ENCODE measurements at places on chromosomes 1 and 21. TPM values are rescaled to one million over a fixed set of nuclear protein-coding genes. Genes with fewer than 3 reads are reported as not detected.

DNA sequence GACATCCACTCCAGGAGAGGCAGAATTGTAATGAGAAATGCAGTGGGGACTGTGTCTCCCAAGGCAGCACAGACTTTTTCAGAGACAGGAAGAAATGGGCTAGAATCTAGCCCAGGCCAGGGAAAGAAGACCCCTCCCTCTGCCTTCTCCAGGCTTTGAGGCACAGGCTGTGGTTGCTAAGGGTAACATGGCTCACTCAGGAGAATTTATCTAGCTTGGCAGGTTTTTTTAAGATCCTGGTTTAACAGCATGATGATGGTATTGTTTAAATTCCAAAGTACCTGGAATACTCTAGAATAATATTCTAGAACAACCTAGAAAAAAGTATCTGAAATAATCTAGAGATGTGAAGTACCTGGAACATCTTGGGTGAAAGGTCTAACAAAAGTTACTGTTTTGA lies 125.6 kb downstream of the URB2 start:
- no peak overlapping the region for H3K4me3 ChIP-seq
- no peak overlapping the region for H3K27ac ChIP-seq
- H3K27me3 ChIP-seq, result peaks cover 7% of the 10 kb centered on the region
- H3K4me1 ChIP-seq, result peaks cover 5% of the 10 kb centered on the region
- H3K36me3 ChIP-seq, result no peaks in the 10 kb centered on the region

Gene ARMH1
- 8.7 TPM for total RNA-seq

GRCh38 chr1:178686407-178686806 lies 38.6 kb upstream of the RALGPS2 start:
- H3K4me3 ChIP-seq, result no peak overlapping the region
- H3K27me3 ChIP-seq, result no peaks in the 10 kb centered on the region
- no peak for DNase-seq
- H3K4me1 ChIP-seq, result peaks cover 3% of the 10 kb centered on the region
- H3K36me3 ChIP-seq, result no peaks in the 10 kb centered on the region

DNA sequence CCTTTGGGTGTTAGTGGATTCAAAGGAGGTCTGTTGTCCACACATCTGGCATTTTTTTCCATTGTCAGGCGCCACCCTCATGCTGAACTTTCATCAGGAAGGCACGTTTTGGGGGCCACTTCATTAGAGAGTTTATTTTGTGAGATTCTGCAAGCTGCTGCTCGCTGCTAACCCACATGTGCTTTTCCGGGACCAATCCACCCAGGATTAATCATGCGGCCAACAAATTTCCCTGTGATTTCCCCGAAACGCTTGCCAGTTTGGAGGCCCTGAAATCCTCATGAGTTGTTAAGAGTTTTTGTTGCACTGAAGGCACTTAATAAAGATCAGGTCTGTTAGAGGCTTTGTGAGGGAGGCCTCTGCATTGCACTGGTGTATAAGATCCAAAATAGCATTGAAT lies 2.4 kb downstream of the PDPN start:
- no peak for DNase-seq
- H3K27ac ChIP-seq, result no peak overlapping the region
- no peaks in the 10 kb centered on the region for H3K36me3 ChIP-seq
- H3K4me1 ChIP-seq, result no peaks in the 10 kb centered on the region

DNA sequence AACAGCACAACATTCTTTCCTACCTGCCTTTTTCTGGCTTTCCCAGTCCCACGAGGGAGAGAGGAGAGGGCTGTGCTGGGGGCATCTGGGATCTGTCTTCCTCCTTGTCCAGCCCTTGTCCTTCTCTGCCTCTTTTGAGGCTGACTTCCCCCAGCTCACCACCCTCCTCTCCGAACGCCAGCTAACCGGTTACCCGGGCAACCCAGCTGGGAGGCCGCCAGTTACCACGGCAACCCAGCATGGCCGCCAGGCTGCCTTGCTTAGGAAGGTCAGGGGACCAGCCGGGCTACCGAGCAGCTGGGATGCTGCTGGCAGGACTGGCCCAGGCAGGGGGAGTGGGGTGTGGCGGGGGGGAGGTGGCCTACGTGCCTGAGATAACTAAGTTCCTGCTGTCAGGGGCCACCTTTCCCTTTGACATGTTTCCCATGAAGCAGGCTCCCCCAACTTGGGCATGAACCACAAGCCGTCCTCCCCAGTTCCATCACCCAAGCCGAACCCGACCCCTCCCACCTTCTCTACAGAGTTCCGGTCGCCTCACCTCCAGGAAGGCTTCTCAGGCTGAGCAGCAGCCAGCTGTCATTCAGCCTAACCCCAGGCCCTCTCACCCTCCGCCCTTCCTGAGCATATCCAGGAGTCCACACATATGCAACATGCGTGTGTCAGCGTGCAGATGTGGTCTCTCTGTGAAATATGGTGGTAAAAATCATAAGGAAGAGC lies 8.7 kb downstream of the PLEKHA6 start:
- H3K4me3 ChIP-seq, result no peak overlapping the region
- H3K36me3 ChIP-seq, result no peaks in the 10 kb centered on the region
- H3K27me3 ChIP-seq, result no peaks in the 10 kb centered on the region
- DNase-seq, result no peak

DNA sequence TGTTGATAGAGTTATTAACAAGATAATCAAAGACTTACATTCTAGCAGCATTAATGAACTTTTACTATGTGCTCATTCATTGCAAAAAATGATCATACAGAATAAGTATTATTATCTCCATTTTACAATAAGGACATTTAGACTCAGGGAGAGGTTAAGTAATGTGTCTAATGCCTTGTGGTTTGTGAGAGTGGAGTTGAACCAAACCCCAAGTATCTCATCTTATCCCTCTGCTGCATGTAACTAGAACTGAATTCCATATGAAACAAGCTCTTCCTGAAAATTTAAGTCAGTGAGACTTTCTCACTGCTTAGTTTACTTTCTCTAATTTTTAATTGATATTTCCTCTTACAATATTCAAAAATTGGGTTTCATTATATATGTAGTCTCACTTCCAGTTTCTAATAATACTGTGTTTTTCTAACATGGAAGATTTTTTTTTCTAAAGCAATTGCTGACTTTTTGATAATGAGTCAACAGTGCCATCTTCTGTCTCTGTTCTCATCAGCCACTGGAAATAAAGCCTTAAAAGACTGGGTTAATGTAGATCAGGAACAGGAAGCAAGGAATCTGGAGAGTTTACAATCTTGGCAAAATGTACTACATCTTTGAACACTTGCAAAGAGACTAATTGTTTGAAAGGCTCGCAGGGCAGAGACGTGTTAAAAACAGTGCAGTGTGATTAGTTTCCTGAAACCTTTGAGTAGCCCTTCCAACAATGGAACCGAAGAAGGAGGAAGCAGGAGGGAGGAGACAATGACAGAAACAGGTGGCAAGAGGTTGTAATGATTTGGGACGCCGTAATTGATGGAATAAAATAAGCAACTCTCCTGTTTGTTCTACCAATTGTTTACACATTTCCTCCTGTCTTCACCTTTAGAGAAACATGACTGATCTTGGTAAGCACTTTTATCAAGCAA lies 567.6 kb downstream of the MRPL39 start:
- no peak overlapping the region for H3K4me3 ChIP-seq
- no peaks in the 10 kb centered on the region for H3K4me1 ChIP-seq
- no peak for DNase-seq
- no peaks in the 10 kb centered on the region for H3K27me3 ChIP-seq
- no peak overlapping the region for H3K27ac ChIP-seq

Gene GBP7
- not detected for total RNA-seq

DNA sequence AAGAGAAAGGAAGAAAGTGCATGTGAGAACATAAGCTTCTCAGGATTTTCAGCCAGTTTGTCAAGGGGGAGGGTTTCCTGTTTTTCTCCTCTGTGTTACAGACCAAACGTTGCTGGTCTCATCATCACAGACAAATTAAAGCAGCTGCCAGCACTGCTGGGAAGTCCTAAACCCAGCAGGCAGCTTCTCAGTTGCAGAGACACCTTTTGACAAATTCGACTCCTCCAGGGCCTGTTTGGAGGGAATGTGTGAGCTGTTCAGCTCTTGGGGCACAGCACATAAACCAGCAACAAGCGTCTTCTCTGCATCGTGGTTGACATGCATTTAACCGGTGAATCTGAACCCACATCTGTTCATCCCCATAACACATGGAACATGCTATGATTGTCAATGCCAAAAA lies 454.6 kb upstream of the RUNX1 start:
- peak overlapping the region; percentile 30 for H3K4me3 ChIP-seq
- peaks cover 30% of the 10 kb centered on the region for H3K4me1 ChIP-seq
- peak overlapping the region; percentile 31 for H3K27ac ChIP-seq
- peaks cover 14% of the 10 kb centered on the region for H3K36me3 ChIP-seq

Gene RAB7B
- not detected for total RNA-seq

Gene S100A10
- total RNA-seq, result 263 TPM

DNA sequence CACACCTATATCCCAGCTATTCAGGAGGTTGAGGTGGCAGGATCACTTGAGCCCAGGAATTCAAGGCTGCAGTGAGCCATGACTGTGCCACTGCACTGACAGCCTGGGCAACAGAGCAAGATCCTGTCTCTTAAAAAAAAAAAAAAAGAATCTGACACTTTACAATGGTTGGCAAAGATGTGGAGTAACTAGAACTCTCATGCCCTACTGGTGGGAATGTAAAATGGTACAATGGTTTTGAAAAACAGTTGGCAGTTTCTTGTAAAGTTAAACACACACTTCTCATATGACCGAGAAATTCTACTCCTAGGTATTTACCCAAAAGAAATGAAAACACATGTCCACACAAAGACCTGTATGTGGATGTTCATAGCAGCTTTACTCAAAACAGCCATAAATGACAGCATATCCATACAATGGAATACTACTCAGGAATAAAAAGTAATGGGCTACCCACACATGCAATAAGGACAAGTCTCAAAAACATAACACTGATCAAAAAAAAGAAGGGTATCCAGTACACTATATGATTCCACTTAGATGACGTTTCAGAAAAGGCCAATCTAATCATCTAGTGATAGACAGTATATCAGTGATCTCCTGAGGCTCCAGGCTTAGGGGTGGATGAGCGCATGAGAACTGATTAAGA lies 58.1 kb downstream of the HLCS start:
- no peak overlapping the region for H3K27ac ChIP-seq
- H3K4me1 ChIP-seq, result peaks cover 18% of the 10 kb centered on the region
- no peaks in the 10 kb centered on the region for H3K27me3 ChIP-seq
- H3K4me3 ChIP-seq, result no peak overlapping the region
- DNase-seq, result no peak

DNA sequence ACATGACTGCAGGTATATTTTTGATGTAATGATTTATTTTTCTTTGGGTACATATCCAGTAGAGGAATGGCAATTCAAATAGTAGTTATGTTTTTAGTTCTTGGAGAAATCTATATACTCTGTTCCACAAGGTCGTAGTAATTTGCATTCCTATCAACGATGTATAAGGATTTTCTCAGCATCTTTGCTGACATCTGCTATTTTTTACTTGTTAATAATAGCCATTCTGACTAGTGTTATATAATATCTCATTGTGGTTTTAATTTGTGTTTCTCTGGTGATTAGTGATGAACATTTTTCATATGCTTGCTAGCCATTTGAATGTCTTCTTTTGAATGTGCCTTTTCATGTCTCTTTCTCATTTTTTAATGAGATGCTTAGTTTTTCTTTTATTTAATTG lies 292.1 kb upstream of the RGS18 start:
- peaks cover 9% of the 10 kb centered on the region for H3K36me3 ChIP-seq
- DNase-seq, result no peak
- H3K4me1 ChIP-seq, result no peaks in the 10 kb centered on the region
- no peak overlapping the region for H3K27ac ChIP-seq
- H3K4me3 ChIP-seq, result no peak overlapping the region

- H3K4me1 ChIP-seq, result no peaks in the 10 kb centered on the region
- no peak overlapping the region for H3K4me3 ChIP-seq
- peaks cover 23% of the 10 kb centered on the region for H3K27me3 ChIP-seq
Observed at GRCh38 chr1:56469640-56470371, 109.6 kb downstream of the PLPP3 start.

DNA sequence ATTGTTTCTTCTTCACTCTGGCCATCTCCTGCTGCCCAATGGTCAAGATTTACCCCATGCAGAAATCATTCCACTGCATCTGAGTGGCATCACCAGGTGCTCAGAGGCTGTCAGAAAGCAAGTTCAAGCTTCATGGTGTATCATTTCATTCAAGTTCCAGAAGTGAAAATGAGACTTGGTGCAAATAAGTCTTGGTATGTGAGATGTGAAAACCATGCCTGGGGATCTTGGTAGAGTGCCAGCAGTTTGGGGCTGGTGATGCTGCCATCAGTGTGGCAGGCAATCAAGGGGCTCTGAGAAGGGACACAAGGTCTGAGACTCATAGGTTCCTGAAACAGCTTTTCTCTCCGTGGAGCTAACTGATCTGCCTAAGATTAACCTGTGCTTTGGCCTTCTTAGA lies 52.0 kb downstream of the CD2 start:
- H3K4me1 ChIP-seq, result peaks cover 66% of the 10 kb centered on the region
- H3K4me3 ChIP-seq, result peak overlapping the region; percentile 82
- no peak for DNase-seq
- peaks cover 12% of the 10 kb centered on the region for H3K36me3 ChIP-seq
- no peaks in the 10 kb centered on the region for H3K27me3 ChIP-seq

DNA sequence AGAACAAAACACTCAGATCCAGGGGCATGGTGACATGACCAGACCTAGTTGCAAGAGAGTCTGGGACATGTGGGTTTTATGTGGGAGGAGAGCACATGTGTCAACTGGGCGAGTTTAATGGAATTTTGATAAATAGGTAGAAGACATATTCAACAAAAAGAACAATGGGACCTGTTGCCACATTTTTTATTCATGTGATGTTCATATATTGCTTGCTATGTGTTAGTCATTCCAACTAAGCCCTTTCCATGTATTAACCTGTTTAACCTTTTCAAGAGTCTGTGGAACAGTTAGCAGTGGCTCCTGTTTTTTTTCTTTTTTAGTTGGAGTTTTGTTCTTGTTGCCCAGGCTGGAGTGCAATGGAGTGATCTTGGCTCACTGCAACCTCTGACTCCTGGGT lies 30.1 kb upstream of the CSF3R start:
- H3K4me1 ChIP-seq, result no peaks in the 10 kb centered on the region
- no peak overlapping the region for H3K27ac ChIP-seq
- no peaks in the 10 kb centered on the region for H3K36me3 ChIP-seq
- no peak overlapping the region for H3K4me3 ChIP-seq
- no peaks in the 10 kb centered on the region for H3K27me3 ChIP-seq
- DNase-seq, result no peak

DNA sequence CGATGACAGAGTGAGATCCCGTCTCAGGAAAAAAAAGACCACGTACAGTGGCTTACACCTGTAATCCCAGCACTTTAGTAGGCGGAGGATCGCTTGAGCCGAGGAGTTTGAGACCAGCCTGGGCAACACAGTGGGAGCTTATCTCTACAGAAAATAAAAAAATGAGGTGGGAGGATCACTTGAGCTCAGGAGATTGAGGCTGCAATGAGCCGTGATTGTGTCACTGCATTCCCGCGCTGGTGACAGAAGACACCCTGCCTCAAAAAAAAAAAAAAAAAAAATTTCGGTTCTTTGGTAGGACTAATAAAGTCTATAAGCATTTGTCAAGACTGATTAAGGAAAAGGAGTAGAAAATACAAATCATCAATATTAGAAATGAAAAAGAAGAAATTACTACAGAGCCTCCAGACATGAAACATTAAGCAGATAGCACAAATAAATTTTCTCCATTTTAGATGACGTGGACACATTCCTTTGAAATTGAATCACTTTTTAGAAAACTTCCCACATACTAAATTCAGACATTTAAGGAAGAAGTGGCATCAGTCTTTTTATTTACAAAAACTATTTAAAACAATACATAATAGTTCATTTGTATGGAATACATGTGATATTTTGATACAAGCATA lies 30.4 kb downstream of the MORC3 start:
- H3K27ac ChIP-seq, result no peak overlapping the region
- H3K27me3 ChIP-seq, result no peaks in the 10 kb centered on the region
- H3K4me3 ChIP-seq, result no peak overlapping the region
- H3K4me1 ChIP-seq, result peaks cover 5% of the 10 kb centered on the region

- H3K27ac ChIP-seq, result peak overlapping the region; percentile 92
- peaks cover 36% of the 10 kb centered on the region for H3K4me1 ChIP-seq
- DNase-seq, result no peak
- peak overlapping the region; percentile 98 for H3K4me3 ChIP-seq
Observed at GRCh38 chr1:185157599-185158412, 839 bp downstream of the SWT1 start.

Gene DNASE2B
- not detected for total RNA-seq
